ENCODE measurements at places on chromosomes 11 and 22. TPM values are rescaled to one million over a fixed set of nuclear protein-coding genes. Genes with fewer than 3 reads are reported as not detected.

Gene C22orf31
- not detected for total RNA-seq

Gene SMIM35
- not detected for total RNA-seq

Gene CHRNA10
- total RNA-seq: 0.20 TPM

DNA sequence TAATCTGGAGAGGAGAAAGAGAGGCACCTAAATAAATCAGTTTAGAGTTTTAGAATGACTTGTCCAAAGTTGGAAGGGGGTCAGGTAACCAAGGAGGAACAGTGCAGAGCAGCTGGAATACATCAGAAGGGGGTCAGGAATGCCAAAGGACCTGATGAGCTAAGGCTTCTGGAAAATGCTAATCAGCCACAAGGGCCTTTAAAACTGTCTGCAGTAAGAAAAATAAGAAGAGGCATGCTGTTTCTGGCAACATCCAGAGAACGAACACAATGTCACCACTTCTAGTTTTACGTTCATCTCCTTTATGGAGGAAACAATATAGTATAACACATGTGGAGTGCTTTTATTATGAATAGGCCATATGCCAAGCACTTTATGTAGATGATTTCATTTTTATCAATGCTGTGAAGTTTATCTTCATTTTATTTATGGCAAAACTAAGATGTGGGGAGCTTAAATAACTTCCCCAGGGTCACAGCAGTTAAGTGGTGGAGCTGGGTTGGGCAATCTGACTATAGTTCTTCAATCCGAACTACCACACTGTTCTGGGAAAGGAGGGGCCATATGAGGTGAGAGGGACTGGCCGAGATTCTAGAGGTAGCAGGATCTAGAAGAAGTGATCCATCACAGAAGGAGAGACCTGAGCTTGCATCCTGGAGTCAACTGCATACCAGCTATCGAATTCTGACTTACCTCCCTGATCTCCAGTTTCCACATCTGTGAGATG is 22.6 kb downstream of the ACO2 start:
- no peak for DNase-seq

DNA sequence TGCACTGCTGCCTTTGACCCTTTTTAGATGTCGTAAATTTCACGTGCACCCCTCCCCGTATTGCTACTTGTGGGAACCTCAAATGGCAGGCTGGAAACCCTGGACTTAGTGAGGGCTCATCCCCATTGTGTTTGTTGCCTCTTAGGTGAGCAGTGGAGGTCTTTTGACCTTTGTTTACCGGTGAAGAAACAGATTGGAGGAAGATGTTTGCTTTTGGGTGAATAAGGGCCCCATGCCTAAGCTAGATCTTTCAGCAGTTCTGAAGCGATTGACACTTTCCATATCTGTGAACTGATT is 782 bp downstream of the SMARCB1 start:
- DNase-seq: no peak

GRCh38 chr22:42562279-42562678 is 8.5 kb downstream of the SERHL2 start:
- DNase-seq: no peak

DNA sequence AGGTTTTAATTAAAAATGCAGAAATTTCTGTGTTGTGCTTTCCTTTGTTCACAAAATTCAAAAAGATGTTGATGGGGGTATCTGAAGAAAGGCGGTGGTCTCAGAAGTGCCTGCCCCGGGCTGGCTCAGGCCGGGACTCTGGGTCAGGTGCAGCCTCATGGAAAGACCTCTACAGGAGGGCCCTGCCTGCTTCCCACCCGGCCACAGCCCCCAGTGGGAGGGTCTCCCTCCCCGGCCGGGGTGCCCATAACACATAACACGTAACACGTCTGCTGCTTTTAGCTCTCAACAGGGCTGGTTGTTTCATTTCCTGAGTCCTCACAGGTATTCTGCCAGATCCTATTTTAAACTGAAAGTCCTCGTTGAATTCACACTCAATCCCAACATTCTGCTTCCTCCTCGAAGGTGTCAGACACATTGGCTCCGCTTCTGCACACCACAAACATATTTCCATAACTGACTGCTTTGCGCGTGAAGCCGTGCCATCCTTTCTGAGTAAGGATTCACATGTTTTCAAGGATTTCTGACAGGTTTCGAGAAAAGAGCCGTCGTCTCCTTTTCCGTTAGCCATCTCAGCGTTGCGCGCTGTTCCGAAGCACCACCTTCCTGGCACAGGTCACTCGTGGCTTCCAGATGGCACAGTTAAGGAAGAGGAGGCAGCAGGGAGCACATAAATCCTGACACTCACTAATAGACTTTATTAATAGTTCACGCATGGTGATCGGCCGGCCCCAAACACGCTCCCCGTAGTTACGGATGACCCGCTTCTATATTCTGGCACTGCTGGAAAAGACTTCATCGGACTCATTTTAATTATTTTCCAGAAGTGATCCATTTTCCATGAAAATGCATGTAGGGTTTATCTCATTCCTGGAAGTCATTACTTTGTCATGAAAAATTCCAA is 569.3 kb downstream of the BRD1 start:
- no peak for DNase-seq

All from RPMI7951 (cell line).